GM23338 (cell line): ENCODE measurements at places on chromosomes 2 and 18.

- peak; percentile 77 for DNase-seq
Measured at GRCh38 chr2:177724398-177725287, 332.1 kb downstream of the AGPS start.

- no peak for DNase-seq
Measured at GRCh38 chr2:44358503-44358902, 2.8 kb downstream of the PREPL start.

DNA sequence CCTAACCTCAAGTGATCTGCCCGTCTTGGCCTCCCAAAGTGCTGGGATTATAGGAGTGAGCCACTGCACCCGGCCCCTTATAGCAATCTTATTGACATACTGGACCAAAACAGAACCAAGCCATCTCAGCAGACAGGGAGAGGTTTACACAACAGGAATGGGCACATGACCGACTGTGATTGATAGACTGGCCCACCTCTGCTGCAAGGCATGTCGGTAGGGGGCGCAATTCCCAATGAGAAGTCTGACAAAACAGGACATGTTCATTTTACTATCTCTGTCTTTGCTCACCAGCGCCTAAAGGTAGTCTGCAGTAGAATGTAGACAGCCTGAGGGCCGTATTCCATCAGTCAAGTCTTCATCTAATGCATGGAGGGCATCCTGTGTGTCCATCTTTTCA, 2.0 kb downstream of the LYPD6B start:
- peak; percentile 89 for DNase-seq

GRCh38 chr2:36770542-36771287, 74.2 kb downstream of the VIT start:
- DNase-seq: peak; percentile 91

DNA sequence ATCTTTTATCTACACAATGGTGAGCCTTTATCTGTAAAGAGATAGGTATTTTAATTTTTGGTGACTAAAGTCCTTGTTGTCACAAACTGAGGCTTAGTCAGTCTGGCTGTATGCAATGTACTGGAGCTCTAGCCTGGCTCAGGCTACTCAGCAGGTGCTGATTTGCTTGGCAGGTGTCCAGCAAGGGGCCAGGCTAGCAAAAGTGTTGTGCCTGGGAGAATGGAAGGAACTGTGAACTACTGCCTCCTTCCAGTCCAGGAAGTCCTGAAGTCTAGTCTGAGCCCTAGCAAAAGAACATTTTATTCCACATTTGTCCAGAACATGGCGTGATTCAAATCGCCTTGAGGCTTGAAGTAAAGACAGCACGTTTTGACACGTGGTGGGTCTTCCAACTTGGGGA, 260.5 kb downstream of the CCDC85A start:
- no peak for DNase-seq

DNA sequence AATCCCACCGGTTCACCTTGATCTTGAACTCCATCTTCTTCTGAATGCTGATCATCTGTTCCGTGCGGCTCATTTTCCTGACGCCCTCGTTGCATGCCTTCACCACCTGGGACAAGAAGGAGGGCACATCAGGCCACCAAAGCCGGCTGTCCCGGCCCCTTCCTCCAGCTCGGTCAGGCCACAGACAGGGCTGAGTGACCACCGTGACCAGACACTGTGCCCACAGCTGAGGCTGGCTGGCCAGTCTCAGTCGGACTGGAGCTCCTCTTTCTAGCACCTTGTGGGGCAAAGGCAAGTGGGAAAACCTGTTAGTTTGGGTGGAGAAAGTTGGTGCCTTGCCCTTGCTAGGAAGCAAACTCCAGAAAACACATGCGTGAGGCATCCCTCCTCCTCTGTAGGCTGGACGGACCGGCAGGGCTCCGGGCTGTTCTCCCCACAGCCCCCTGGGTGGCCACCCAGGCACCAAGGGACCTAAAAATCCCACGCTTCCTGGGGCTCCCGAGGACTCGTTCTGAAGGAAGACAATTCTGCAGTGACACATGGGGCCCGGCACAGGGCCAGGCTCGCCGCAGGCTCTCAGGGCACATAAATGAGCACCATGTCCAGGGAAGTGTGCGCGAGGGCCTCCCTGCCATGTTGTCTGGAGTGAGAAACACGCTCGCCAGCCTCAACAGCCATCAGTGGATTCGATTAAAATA, 15.3 kb downstream of the SNORC start:
- DNase-seq: no peak
